Activated CD4-positive, alpha-beta T cell treated with anti-CD3 and anti-CD28 coated beads for 1 hour (primary cell): ENCODE measurements at places on chromosomes 13 and 19.

DNA sequence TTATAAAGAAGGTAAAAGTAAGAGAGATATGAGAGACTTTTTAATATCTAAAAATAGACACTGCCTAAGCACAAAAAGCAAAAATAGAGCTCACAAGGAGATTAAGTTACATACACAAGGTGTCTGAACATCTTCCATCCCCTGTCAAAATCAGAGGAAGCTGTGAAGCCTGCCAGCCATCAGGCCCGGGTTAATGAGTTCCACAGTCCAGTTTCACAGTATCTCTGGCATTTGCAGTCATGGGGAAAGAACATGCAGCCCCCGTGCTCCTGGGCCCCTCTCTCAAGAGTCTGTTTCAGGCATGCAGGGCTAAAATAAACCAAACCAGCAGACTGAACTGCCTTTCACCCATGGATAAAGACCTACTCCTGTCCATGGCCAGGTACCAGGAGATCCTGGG, 79.2 kb downstream of the TBC1D4 start:
- no peak for DNase-seq

DNA sequence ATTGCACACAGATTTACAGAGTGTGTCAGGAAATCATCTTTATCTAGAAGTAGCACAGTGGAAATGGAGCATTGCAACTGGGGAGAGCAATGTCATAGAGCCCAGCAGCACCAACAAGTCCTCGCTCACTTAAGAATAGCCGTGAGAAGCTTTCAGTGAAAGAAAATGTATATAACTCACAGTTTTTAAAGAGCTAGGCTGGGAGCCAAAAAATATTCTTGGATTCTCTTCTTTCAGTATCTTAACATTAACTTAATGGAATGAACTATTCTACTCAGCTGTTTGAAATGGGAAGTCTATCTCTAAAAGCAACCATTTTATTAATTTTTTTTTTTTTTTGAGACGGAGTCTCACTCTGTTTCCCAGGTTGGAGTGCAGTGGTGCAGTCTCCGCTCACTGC, 329.6 kb downstream of the COG6 start:
- DNase-seq = no peak

DNA sequence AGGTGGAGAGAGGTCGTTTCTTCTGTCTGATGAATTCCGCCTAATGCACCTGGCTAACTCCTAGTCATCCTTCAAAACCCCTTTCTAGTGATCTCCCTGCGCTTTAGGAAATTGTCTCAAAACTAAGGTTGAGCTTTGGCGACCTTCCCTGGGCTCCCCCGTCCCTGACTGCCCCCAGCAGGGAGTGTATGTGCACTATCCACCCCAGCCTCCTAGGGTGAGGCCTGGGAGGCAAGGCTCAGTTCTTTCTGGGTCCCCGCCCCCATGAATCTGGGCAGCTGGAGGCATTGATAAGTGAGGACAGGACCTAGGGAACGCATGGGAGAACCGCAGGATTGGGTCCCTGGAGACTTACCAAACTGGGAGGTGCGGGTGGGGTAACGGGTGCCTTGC, 378 bp downstream of the TLE6 start:
- no peak for DNase-seq

GRCh38 chr13:40794414-40795368, 5.3 kb downstream of the SLC25A15 start:
- no peak for DNase-seq

- no peak for DNase-seq
Observed at GRCh38 chr13:113774177-113775107, 15.4 kb downstream of the TMEM255B start.

GRCh38 chr13:28100150-28101121, at the start of gene FLT3:
TSS of gene FLT3 (minus strand) at chr13:28100576. CDS start at chr13:28100510, 66 bp downstream.
- DNase-seq = no peak

- DNase-seq = no peak
Observed at GRCh38 chr19:3056417-3057088, 5.7 kb downstream of the TLE5 start.

DNA sequence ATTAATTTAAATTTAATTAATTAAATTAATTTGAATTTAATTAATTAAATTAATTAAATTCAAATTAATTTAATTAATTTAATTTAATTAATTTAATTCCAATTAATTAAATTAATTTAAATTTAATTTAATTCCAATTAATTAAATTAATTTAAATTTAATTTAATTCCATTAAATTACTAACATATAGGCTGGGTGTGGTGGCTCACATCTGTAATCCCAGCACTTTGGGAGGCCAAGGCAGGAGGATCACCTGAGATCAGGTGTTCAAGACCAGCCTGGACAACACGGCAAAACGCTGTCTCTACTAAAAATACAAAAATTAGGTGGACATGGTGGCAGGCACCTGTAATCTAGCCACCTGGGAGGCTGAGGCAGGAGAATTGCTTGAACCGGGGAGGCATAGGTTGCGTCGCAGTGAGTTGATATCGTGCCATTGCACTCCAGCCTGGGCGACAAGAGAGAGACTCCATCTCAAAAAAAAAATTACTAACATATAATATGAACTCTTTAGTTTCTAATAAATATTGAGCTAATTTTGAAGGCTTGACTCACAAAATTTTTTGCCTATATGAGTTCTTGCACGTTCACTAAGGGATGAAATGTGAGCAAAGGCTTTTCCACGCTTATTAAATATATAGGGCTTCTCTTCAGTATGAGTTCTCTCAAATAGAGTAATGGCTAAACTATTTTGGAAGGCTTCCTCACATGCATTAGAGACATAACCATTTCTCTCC, 9.0 kb upstream of the USP29 start:
- DNase-seq = no peak

DNA sequence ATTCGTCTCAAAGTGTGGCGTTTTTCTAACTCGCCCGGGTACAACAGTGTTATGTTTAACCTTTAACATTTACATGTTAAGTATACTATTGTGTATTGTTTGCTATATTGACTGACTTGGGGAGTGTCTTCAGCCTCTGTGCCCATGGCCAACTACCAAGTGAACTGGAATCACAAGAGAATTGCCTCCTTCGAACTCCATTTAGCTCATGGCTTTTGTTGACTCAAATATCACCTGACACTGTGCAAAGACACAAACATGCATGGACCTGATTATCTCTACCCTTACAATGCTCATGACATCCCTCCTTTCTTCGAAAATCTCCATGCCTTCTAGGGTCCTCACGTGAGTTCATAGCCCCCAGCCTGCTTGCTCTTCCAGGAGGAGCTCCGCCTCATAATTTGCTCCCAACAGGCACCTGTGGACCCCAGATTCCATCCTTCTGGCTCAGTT, 704 bp downstream of the ZNF814 start:
- DNase-seq = no peak

DNA sequence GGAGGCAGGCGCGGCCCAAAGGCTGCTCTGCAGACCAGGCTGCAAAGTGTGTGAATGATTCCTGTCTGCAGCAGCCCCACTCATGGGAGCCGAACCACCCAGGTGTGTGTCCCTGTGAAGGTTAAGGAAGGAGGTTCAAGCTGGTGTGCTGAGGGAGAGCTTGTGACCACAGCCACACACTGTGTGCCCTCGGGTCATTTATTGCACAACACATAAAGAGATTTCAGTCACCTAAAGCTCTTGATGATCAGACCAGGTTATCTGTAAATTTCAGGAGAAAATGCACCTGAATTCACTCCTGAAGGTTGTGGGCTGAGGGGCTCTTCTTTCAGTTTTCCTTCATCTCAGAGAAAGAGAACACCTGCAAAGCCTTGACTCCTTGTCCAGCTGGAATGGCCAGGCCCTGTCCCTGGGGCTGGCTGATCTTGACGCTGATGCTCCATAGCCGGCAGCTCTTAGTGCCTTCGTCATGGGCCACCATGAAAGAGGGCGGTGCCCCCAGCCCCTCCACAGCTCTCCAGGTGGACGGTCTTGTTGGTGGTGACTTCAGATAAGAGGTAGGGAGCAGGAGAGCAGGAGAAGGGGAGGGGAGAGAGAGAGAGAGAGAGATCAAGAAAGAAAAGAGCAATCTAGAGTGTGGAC, 110.8 kb upstream of the C1QTNF9B start:
- no peak for DNase-seq

GRCh38 chr19:35095667-35096368, 19.8 kb upstream of the FXYD3 start:
- DNase-seq = no peak

- DNase-seq = no peak
Observed at GRCh38 chr13:108154421-108154858, 60.9 kb downstream of the LIG4 start.

- no peak for DNase-seq
Observed at GRCh38 chr13:108470921-108471320, 158.5 kb upstream of the MYO16 start.

DNA sequence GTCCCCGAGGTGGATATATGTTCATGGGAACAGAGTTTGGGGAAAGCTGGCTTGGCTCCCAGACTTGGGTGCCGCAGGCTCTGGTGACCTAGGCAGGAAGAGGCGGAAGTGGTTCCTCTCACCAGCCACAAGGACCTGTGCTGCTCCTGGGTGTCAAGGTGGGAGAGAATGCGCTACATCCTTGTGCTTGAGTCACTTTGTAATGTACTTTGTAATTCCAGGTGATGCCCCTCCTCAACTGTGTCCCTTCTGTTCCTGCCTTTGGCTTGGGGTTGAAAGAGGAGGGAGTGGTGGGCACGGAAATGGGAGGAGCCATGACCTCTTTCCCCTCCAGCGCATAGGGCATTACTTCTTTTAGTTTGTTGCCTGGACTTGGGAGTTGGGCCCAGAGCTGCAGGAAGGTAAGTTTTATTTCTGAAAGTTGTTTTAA, 10.9 kb downstream of the GARRE1 start:
- no peak for DNase-seq

- no peak for DNase-seq
Observed at GRCh38 chr13:77377016-77377415, 50.1 kb upstream of the MYCBP2 start.

DNA sequence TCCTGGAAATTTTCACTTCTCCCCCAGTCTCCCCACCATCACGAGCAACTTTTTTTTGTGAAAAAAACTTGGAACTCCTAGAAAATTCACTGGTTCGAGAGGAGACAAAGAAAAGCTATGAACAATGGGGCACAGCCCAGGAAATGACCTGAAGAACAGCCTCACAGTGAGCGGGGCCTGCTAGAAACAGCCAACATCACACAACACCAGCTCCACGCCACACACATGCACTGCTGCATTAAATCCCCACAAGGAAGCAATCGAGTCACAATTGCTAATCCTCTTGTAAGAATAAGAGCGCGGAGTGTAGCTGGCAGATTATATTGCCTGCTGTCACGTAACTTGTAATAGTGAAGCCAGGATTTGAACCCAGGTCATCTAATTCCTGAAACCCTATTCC, 48.8 kb downstream of the SLC7A1 start:
- no peak for DNase-seq

GRCh38 chr13:47932950-47933923, 67.8 kb downstream of the SUCLA2 start:
- DNase-seq = no peak

GRCh38 chr13:34076943-34077703, 259.2 kb downstream of the RFC3 start:
- DNase-seq = no peak

DNA sequence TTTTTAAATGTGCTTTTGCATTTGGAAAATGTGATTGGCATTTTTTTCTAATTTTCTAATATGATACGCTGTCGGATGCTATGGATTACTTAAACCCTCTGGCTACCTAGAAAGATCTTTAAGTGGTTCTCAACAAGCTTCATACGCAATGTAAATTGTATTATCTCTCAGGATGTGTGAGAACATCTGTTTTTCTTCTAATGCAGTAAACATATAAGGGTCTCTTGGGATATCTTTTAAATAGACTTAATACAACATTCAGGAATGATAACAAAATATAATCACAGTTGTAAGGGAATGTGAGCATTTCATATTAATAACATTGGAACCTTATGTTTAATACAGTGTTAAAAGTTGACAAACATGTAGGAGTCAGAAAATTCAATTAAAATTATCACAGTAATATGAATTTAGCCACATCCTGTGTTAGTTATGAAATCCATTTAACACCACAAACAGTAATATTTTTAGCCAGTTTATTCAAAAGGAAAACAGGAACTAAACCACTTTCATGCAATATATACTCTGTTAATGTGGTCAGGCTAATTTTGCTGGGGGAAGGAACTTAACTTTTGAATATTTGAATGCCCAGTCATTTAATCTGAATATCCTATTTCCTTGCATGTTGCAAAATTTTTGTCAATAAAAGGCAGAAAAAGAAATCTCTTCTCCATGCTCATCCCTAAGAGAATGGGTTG, 15.0 kb upstream of the ALOX5AP start:
- DNase-seq = no peak

- DNase-seq = no peak
Observed at GRCh38 chr13:66314911-66315310, 915.2 kb downstream of the PCDH9 start.

DNA sequence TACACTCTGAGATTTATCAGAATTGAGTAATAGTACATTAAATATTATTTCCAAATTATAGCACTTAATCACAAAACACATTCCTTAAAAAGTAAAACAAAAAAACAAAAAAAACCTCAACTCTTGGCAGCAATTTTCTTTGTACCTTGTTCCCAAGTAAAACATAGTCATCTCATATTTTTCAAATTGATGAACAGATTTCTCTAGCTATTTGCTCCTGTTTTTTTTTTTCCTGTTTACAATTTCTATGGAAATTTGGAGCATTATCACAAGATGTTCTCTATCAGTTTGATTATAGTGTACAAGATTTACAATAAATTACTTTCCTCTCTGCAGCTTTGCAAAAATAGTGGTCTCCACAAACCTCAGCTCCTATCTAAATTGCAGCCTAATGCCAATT, 25.0 kb downstream of the RFC3 start:
- no peak for DNase-seq

- DNase-seq = no peak
Observed at GRCh38 chr13:39189778-39190177, 151.5 kb downstream of the NHLRC3 start.

- DNase-seq = no peak
Observed at GRCh38 chr19:31304831-31305312, 44.4 kb downstream of the TSHZ3 start.

GRCh38 chr13:34465423-34465922, 476.6 kb upstream of the NBEA start:
- DNase-seq = no peak

- no peak for DNase-seq
Observed at GRCh38 chr19:40582467-40582866, 5.8 kb downstream of the SHKBP1 start.

- no peak for DNase-seq
Observed at GRCh38 chr13:51689663-51689996, 105.4 kb downstream of the WDFY2 start.

DNA sequence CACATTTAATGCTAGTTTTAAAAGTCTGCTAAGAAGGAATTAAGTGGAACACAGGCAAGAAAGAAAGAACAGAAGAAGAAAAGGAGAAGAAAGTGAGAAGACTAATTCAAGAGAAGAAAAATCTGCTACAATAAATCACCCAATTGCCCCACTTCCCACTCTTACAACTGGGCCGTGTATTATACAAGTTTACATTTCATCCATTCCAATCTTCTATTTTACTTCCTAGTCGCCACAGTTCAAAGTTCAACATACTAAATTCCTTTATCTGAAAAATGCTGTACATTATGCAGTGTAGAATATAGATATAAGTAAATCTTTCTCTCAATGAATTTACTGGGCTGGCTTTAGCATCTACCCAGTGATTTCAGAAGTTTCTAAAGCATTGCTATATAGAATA, 328.2 kb downstream of the DIAPH3 start:
- no peak for DNase-seq

- DNase-seq = no peak
Observed at GRCh38 chr13:46817095-46817494, 20.1 kb upstream of the ESD start.

GRCh38 chr13:60095300-60095699, 68.4 kb downstream of the DIAPH3 start:
- DNase-seq = no peak
